ENCODE measurements at places on chromosomes 2 and 18.

- no peak for DNase-seq
These were observed 74.6 kb upstream of the RNF152 start for GRCh38 chr18:61967252-61967891.

- DNase-seq = no peak
These were observed 131.6 kb downstream of the RBMS1 start for GRCh38 chr2:160362018-160362417.

DNA sequence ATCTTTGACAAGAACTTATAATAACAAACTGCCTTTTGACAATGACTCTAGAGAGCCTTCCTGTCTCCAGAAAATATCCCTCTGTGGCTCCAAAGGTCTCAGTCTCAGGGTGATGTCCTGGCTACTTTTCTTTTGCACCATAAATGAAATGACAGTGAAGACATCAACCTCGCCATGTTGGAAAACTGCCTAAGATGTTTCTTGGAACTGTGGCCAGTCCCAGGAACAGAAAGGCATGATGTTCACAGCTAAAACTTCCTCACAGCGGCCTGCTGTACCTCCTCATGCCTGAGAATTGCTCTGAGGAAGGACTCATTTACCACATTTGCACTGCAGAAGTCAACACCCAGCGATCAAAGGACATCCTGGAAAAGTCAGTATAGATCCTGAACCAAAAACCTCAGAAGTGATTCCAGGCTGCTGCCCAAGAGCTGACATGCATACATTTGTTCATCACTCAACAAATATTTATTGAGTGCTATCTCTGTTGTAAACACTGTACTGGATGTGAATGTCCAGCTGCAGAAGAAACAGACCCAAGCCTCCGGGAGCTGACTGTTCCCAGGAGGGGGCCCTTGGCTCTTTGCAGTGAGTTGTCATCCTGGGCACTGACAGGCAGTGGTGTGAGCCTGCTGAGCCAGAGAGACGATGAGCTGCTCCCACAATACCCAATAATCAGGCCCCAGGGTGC lies 64.3 kb upstream of the ACSL3 start:
- DNase-seq = no peak

DNA sequence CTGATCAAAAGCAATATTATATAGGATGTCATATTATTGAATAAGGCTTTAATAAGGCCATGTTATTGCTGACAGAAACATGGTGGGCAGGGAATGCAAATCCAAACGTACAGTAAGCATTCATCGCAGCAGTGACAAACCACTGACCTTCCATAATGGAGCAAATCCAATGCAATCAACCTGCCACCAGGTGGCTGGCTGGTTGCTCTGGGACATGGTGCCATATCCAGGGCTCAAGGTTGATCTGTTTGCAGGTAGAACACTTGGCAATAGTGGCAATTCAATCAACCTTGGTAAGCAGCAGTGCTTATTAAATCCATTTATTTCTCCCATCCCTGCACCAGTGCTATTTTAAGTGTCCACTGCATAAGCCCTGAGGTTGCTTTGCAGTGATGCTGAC lies 75.4 kb downstream of the CERKL start:
- DNase-seq = no peak

DNA sequence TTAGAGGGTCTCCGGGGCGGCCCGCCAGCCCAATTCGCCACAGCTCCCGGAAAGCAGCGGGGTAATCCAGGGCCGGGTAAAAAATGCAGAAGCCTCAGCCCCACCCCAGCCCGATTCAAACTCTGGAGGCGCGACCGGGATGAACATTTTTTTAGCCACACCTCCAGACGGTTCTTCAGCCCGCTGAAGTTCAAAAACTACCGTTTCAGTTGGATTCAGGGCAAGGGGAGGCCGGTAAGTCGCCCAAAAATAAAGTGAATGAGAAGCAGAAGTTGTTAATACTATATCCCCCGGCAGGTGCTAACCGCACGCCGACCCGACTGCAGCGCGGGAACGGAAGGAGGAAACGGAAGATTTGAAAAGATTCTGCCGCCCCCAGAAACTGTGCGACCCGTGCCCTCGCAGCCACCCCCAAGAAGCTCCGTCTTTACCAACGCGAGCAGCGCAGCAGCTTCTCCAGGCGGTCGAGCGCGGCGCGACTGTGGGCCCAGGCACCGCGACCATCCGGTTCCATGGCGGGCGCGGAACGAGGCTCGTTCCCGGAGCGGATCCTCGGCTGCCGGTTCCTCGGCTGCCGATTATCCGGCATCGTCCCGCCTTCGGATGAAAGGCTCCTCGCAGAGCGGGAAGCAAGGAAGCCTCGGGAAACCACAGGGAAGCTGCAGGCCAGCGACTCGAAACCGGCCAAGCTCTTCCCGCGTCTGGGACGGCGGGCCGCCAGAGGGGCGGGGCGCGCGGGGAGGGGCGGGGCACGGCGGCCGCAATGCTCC lies at the start of gene BARD1:
Gene BARD1 (minus strand): TSS at position 703 of the 770 bp plus-strand sequence. CDS start 114 bp downstream, at position 589.
- DNase-seq = peak; percentile 44

- DNase-seq = no peak
These were observed 115.1 kb downstream of the CAPN13 start for GRCh38 chr2:30691948-30692828.

GRCh38 chr2:198327526-198327925 lies 523.1 kb downstream of the PLCL1 start:
- DNase-seq = no peak

DNA sequence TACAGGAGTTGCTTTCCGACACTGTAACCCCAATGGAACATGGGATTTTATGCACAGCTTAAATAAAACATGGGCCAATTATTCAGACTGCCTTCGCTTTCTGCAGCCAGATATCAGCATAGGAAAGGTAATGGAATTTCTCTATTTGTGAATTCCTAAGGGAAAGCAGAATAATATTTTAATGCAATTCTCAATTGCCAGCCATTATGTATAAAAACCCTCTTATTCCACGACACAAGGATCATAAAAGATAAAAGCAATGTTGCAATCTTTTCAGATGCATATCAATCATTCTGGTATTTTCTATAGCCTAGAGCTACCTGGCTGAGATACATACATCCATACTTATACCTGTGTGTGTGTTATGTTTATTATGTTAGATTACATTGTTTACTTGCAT lies 31.2 kb downstream of the PTH2R start:
- DNase-seq = no peak

- DNase-seq = no peak
These were observed 264.7 kb downstream of the MYCN start for GRCh38 chr2:16204886-16205620.

GRCh38 chr2:200253639-200254038 lies 52.9 kb upstream of the SPATS2L start:
- no peak for DNase-seq

DNA sequence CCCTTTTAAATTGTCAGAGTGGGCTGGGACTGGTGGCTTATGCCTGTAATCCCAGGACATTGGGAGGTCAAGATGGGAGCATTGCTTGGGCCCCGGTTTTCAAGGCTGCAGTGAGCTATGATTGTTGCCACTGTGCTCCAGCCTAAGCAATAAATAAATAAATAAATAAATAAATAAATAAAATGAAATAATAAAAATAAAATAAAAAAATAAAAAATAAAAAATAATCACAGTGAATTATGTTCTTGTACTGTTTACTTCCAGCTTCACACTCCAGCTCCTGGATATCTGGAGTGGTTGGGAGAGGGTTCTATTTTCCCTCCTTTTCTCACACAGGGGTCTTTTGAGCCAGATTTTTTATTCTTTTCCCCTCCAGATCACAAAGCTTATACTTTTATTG lies 26.2 kb upstream of the PNPT1 start:
- no peak for DNase-seq

DNA sequence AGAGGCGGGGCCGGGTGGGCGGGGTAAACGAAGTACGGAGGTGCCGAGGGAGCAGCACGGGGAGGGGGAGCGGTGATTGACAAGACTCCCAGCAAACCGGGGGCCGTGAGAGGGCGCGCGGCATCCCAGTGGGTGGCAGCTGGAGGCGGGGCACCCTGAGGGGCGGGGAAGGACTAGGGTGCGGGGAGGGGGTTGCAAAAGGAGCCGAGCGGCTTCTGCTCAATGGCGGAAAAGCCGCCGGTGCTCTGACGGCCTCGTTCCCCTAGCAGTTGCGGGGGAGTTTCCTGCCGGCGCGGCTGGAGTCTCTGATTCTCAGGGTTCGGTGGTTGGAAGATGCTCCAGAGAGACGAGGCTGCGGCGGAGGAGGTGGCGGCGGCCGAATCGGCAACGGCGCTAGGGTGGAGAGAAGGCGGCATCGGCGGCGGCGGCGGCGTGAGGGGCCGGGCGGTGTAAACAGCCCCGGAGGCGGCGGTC lies at the start of gene PPM1B:
Gene PPM1B (plus strand): TSS at position 195 of the 474 bp plus-strand sequence. CDS start 32,325 bp downstream, outside the sequence.
- peak; percentile 99 for DNase-seq

GRCh38 chr2:236947896-236948295 lies 137.8 kb upstream of the COPS8 start:
- no peak for DNase-seq

GRCh38 chr2:237304763-237305514 lies 109.0 kb downstream of the COL6A3 start:
- DNase-seq = no peak

- no peak for DNase-seq
These were observed 704.3 kb upstream of the FSHR start for GRCh38 chr2:49858657-49859056.

GRCh38 chr2:187313831-187314230 lies 134.2 kb downstream of the CALCRL start:
- no peak for DNase-seq

DNA sequence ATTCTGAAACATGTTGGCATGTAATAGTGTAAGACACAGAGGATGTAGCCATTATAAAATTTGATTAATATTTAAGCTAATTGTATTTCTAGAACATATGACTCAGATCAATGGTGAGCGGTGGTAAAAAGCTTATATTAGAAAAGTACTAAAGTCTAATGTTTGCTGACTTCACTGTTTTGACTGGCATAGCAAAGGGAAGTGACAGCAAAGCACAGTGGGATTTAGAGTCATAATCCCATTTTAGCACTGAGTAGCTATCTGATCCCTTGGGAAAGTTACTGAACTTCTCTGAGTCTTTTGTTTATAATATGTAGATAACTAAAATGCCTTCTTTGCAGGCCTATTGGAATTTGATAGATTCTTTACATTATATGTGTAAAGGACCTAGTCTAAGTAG lies 60.4 kb downstream of the KIAA1328 start:
- DNase-seq = no peak

GRCh38 chr18:72376256-72376655 lies 167.9 kb downstream of the CBLN2 start:
- no peak for DNase-seq

GRCh38 chr2:69097891-69098655 lies 85.1 kb downstream of the ANTXR1 start:
- DNase-seq = no peak

DNA sequence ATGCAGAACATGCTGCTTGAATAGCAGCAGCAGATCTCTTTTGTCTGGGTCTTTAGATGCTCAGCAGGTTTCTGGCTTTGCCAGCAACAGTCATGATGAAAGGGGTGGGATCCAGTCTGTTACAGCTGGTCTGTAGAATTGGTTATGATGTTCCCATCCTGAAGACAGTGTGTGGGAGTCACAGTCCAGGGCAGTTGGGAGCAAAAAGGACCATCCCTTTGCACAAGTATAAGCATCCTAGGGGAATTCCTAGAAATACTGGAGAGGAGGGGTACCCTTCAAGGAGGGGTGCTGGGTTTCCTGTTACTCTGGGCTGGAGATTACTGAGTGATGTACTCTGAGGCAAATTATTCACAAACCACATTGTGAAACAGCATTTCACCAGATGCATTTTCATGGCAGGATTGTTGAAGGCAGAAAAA lies 119.9 kb upstream of the RND3 start:
- no peak for DNase-seq

DNA sequence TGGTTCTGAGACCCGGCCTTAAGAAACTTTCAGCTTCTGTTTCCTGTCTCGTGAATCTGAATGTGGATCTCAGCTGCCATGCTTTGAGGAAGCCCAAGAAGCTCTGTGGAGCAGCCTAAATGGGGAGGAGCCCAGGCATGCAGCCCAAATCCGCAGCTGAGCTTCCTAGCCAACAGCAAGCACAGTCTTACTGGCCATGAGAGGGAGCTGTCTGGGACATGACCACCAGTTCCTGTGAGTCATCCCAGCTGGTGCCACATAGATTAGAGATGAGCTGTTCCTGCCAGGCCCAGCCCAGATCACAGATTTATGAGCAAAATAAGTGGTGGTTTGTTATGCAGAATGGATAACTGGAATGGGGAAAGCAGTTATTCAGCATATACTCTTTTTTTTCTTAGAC lies 224.4 kb upstream of the APCDD1 start:
- DNase-seq = no peak

- DNase-seq = no peak
These were observed 67.9 kb downstream of the TGOLN2 start for GRCh38 chr2:85259879-85260278.

GRCh38 chr2:47260971-47261370 lies 105.9 kb upstream of the STPG4 start:
- no peak for DNase-seq

GRCh38 chr2:97998431-97999005 lies 2.8 kb upstream of the TMEM131 start:
- no peak for DNase-seq

- no peak for DNase-seq
These were observed 244.2 kb downstream of the EXOC6B start for GRCh38 chr2:72581560-72582181.

- DNase-seq = no peak
These were observed 85.8 kb upstream of the FAM237A start for GRCh38 chr2:206556357-206556949.

DNA sequence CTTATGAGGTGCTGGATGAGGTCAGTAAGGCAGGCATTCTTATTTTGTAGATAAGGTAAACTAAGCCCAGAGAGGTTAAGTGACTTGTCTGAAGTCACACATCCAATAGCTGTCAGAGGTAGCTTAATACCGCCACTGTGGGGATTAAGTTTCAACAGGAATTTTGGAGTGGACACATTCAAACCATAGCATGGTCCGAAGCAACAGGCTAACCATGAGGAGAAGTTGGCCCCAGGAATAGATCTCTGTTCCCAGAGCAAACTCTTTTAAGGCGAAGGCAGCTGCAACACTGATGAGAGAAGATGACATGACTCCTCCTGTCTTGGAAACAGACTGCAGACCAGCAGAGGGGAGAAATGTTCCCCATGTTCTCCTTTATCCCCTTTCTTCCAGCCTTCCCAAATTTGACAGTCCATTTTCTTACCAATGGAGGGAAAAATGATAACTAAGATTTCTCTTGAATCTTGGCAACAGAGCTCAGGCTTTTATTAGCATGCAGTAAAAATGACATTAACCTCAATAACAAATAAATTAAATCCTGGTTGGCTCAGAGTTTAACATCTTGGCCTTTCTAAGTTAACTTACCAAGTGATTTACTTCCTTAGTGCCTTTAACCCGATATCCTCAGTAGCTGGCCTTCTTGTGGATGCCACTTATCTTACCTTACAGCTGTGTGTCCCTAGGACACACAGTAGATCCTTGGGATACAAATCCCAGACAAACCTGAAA lies 67.9 kb upstream of the STPG4 start:
- no peak for DNase-seq
